CD4-positive, alpha-beta T cell (primary cell): ENCODE measurements at places on chromosomes 12 and 14.
A peak's percentile ranks its signal among the peaks of the same experiment; 100 is the strongest.

- no peak for DNase-seq
These were observed 25.6 kb downstream of the PPM1H start for GRCh38 chr12:62909340-62909739.

DNA sequence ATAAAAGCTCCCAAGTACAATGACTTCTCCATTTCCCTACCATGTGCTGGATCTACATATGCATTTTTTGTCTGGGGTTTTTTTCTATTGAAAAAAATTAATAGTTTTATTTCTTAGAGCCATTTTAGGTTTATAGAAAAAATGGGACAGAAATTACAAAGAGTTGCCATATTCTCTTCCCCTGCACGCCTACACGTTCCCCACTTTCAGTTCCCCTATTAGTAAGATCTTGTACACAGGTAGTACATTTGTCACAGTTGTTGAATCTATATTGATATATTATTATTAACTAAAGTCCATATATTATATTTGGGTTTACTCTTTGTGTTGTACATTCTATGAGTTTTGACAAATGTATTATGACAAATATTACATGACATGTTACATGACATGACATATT is 35.7 kb downstream of the SIX6 start:
- DNase-seq, result no peak

GRCh38 chr12:131139363-131140068 is 185.8 kb downstream of the ADGRD1 start:
- no peak for DNase-seq

- peak; percentile 52 for DNase-seq
These were observed 6.1 kb downstream of the RHOF start for GRCh38 chr12:121787063-121788025.

DNA sequence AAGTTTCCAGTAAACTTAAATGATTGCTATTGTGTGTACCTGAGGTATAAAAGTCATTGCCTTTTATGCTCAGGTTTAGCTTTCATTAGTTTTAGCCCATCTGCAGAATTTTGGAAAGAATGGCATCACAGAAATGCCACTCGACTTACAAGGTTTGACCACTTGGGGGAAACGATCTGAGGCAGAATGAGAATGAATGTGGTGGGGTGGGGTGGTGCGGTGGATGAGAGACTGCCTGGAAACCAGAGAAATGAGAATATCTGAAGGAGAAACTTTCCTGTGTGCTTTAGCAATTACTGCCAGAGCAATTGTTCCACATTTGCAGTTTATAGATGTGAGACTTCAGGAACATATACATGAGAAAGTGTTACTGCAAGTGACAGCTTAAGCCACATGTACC is 225.4 kb upstream of the PDE3A start:
- DNase-seq, result no peak
